Left renal cortex interstitium (tissue), 4 donors: ENCODE measurements at places on chromosomes 7 and 10. TPM values are rescaled to one million over a fixed set of nuclear protein-coding genes. Genes with fewer than 3 reads are reported as not detected.

- DNase-seq, result no peak
Observed at GRCh38 chr10:22984066-22984465, 56.2 kb downstream of the ARMC3 start.

- no peak for DNase-seq
Observed at GRCh38 chr10:22657566-22658225, 56.7 kb downstream of the PIP4K2A start.

GRCh38 chr7:50658696-50659095 lies 93.5 kb upstream of the DDC start:
- no peak for DNase-seq

DNA sequence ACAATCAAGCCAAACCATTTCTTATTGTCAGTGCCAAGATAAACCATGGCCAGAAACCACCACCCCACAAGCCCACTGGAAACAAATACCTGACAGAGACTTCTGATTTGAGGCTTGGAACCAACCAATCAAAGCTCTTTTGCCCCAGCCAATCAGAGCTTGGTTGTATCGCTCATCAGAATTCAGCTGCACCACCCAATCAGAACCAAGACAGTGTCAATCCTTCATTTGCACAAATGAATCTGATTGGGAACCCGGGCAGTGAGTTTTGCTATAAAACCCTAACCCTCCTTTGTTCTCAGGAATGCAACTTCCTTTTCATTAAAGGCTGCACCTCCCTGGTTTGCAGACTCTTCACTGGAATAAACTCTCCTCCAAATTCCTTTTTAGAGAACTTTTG lies 87.4 kb downstream of the ELAPOR2 start:
- no peak for DNase-seq

- no peak for DNase-seq
Observed at GRCh38 chr7:101744588-101744987, 72.8 kb upstream of the CUX1 start.

GRCh38 chr10:59595593-59595992 lies 114.1 kb downstream of the SLC16A9 start:
- DNase-seq, result no peak

DNA sequence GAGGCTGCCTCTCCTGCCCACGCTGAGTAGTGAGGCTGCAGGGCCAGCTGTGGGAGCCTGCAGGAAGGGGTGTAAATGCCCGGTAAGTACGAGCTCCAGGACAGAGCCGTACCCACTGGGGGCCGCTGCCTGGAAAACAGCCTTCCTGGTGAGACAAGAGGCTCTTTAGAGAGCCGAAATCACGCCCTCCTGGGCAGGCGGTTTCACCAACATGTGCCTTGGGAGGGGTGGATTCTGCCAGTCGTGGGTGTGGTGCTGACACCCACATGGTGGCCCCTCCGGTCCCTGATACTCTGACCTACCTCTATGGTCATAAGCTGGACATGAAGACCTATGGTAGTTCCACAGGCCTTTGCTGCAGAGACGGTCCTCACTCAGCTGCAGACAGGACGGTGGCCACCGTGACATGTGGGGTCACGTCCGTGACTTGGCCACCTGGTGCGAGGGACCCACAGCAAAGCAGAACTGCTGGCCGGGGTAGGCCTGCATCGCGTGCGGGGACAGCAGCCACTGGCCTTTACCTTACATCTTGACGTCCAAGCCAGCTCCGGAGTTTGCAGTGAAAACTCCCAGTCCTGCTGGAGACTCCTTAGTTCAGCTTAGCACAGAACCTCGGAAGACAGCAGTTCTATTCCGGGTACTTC lies 46.9 kb downstream of the PITRM1 start:
- no peak for DNase-seq

DNA sequence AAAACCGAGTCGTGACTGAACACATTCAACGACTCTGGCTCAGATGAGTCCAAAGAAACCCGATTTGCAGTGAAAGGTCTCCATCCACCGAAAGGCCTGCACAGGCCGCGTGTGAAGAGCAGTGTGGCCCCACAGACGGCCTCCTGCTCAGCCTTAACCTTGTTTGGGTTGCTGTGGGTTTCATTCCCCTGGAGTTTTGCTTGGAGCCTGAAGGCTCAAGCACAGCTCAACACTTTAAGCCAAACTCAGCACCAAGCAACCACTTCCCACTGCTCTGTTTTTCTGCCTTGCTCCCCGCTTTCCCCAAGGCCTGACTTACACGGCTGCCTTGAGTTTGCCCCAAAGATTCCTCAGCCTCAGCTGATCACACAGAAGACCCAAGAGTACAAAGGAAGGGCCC lies 398.2 kb upstream of the NFE2L3 start:
- no peak for DNase-seq

DNA sequence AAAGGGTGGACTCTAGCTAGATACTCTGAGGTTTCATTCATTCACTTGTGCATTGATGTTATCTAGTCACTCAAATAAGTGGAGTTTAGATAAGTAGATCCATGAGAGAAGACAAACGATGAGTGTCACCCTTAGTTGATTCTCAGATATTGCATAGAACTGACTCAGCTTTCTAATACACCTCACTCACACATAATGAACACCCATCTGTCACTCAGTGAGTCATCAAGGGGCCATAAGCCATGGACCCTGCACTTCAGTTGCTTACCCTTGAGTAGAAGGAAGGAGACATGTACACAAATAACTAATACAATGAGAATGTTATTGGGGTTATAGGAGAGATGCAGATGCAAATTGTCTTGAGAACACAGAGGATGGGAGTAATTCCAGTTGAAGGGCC lies 163.8 kb downstream of the SORCS3 start:
- DNase-seq, result no peak

- no peak for DNase-seq
Observed at GRCh38 chr10:132460071-132460470, 63.1 kb downstream of the PWWP2B start.

- DNase-seq, result no peak
Observed at GRCh38 chr10:3708852-3709251, 76.2 kb downstream of the KLF6 start.

- no peak for DNase-seq
Observed at GRCh38 chr7:1552200-1552599, 3.8 kb downstream of the TMEM184A start.

DNA sequence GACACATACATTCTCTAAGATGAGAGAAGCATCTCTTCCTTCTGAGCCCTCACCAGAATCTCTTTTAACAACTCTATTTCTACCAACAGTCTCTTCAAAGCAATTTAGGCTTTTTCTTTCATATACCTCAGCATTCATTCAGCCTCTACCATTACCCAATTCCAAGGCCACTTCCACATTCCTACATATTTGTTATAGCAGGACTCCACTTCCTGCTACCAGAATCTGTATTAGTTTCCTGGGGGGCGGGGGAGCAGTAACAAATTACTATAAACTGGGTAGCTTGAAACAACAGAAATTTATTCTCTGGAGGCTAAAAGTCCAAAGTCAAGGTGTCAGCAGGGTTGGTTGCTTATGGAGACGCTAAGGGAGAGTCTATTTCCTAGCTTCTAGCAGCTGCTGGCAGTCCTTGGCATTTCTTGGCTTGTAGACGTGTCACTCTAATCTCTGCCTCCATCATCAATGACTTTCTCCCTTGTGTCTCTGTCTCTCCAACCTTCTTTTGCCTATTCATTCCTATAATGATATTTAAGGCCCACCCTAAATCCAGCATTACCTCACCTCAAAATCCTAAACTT lies 7.4 kb downstream of the PRPS1L1 start:
- DNase-seq, result no peak

DNA sequence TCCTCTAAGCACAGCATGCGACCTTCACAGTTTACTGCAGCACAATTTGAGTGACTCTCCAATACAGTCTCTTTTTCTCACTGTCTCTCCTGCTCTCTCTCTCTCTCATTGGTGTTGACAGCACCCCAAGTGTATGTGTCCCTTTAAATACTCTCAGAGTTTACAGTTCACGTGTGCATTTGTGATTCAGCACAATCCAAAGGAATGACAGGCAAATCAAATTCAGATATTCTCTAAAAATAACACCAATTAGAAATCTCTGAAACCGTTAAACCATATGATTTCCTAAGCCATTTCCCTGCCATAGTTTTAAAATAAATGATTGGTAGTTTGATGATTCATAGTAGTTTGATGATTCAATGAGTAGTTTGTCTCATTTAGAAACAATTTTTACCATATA lies 104.0 kb upstream of the GAD2 start:
- no peak for DNase-seq

DNA sequence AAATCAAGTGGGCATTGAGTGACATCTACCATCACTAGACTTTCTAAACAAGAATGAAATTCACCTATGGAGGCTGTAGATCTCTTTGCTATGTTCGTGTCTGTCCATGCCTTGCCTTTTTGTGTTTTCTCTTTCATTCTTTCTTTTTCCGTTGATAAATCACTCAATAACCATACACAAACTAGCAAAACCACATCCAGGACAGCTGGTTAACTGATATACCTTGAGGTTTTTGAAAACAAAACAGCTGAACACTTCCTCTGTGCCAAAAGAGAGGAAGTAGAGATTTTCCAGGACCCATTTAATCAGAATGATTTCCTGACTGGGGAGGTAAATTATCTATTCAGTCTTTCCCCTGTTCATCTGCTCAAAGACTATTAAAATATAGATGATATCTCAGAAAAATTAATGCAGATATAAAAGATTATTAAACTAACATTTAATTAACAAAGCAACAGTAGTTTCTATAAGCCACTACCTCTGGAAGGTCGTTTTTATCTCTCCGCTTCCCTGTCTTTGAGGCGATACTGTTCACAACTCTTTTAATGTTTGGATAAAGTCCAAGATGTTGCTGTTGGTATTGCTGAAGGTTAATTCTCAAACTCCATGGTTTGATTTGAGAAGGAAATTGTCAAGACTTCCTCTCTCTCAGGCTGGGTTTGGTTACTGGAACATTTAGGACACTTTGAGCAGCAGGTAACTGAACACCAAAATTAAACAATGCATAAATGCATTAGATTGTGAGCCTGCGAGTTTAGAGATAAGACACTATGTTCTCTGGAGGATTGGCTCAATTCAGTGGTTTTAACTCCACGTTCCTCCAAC lies 24.4 kb upstream of the C10orf67 start:
- DNase-seq, result no peak

DNA sequence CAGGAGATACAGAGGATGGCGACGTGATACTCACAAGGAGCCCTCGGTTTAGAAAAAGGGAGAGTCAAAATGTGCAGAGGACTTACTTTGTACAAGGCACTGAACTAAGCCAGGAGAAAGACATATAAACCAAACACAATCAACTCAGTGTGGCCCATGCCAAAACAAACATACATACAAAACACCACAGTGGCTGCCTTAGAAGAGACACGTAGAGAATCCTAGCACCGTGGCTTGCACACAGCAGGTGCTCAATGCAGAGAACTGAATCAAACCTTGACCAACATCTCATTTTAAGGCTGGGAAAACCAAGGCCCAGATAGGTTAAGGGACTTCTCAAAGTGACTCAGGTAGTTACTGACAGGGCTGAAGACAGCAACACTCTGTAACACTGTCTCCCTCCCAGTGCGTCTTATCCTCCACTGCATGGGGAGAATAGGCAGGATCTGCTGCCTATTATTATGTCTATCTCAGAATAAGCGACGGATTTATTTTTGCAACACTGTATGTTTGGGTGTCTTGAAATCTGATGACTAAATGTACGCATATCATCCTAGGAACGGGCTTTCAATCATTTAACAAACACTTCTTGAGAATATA lies 11.0 kb downstream of the SORBS1 start:
- no peak for DNase-seq

GRCh38 chr10:54125098-54125747 lies 675.8 kb downstream of the PCDH15 start:
- DNase-seq, result no peak

DNA sequence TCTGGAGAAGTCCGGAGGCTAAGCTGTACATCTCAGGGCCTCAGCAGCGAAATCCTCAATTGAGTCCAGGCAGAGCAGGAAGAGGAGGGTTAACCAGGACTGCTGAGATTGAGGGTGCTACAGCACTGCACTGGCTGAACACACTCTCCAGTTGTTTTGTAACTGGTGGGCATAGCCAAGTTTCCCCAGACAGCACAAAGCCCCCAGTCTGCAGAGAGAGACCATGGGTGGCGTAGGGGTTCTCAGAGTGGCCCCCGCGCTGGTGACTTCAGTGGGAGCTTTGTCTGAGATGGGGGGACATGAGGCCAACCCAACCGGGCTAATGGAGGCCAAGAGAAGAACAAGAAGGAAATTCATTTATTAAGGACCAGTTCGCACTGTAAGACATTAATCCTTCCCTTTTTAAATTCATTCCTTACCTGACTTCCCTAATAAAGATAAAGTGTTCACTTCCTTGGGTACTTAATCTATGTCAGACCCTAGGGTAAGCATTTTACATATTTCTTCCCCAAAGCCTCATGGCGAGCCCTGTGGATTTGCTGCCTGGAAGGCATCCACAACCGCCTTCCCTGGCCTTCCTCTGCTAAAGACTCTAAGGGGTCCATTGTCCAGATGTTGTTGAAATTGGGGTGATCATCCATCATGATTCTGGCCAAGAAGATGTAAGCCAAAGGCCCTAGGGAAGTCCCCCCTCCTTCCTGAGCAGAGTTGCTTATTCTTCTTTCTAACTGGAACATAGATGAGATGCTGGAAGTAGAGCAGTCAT lies 121.4 kb upstream of the CHST15 start:
- DNase-seq, result no peak

DNA sequence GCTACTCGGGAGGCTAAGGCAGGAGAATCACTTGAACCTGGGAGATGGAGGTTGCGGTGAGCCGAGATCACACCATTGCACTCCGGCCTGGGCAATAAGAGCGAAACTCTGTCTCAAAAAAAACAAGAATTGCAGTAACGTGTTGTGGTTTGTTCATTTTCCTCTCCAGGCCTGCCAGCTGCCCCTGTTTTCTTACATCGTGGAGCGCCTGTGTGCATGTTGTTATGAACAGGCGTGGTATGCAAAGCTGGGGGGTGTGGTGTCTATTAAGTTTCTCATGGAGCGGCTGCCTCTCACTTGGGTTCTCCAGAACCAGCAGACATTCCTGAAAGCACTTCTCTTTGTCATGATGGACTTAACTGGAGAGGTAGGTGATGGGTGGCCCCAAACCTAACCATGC lies 52.1 kb downstream of the TRRAP start:
- DNase-seq, result no peak

Gene PLXNA4
- 12.2 TPM for polyA plus RNA-seq

Gene C10orf62
- polyA plus RNA-seq, result 1.2 TPM

Gene SYT15B
- 1.1 TPM for polyA plus RNA-seq

Gene GNG11
- polyA plus RNA-seq, result 48.2 TPM

Gene LHFPL3
- 5.7 TPM for polyA plus RNA-seq

Gene KCP
- polyA plus RNA-seq, result 29.2 TPM

Gene IL6
- not detected for polyA plus RNA-seq

Gene EMX2
- polyA plus RNA-seq, result 150 TPM

Gene NUPR2
- polyA plus RNA-seq, result 2.5 TPM

Gene BTBD16
- 0.45 TPM for polyA plus RNA-seq

Gene FAM241B
- polyA plus RNA-seq, result 10.5 TPM

Gene ODAD2
- 1.2 TPM for polyA plus RNA-seq

Gene PRKG1
- polyA plus RNA-seq, result 14.2 TPM

Gene ZNF804B
- polyA plus RNA-seq, result 0.23 TPM
